Stimulated activated CD8-positive, alpha-beta memory T cell treated with anti-CD3 and anti-CD28 coated beads, Interleukin-7, amount 100 ng/mL, for 4 hours (primary cell): ENCODE measurements at places on chromosomes 4 and X.

GRCh38 chr4:110415478-110415877 is 60.5 kb upstream of the ENPEP start:
- no peak for DNase-seq

GRCh38 chr4:100742045-100742444 is 224.2 kb upstream of the EMCN start:
- DNase-seq, result no peak

DNA sequence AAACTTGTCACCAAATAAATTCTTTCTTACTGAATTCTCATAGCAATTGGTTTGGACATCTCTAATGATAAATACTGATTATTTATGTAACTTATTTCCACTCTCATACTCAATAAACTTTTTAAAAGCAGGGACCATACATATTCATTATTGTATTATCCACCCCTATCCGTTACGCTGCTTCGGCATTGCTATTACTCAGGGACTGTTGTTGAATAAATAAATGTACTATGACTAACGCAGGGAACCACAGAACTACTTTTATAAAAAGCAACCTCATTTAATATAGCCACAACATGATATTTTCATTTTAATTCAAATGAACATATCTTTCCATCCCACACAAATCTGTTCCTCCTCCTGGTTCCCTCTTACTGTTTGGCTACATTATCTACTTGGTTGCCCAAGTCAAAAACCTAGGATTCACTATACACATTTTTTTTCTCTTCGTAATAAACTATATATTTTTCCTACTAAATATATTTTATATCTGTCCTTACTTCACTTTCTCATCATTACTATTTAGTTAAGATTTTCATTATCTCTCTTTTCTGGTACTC is 14.9 kb upstream of the ANKRD50 start:
- DNase-seq, result no peak

DNA sequence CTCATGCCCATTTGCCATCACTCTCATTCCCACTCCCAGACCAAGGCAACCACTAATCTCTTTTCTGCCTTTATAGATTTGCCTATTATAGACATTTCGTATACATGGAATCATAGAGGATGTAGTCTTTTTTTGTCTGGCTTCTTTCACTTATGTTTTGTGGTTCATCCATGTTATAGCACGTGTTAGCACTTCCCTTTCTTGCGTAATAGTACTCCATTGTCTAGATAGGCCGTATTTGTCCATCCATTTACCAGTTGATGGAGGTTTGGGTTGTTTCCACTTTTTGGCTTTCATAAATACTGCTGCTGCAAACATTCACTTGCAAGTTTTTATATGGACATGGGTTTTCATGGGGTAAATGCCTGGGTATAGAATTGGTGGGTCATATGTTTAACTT is 48.4 kb downstream of the KIF4A start:
- no peak for DNase-seq

DNA sequence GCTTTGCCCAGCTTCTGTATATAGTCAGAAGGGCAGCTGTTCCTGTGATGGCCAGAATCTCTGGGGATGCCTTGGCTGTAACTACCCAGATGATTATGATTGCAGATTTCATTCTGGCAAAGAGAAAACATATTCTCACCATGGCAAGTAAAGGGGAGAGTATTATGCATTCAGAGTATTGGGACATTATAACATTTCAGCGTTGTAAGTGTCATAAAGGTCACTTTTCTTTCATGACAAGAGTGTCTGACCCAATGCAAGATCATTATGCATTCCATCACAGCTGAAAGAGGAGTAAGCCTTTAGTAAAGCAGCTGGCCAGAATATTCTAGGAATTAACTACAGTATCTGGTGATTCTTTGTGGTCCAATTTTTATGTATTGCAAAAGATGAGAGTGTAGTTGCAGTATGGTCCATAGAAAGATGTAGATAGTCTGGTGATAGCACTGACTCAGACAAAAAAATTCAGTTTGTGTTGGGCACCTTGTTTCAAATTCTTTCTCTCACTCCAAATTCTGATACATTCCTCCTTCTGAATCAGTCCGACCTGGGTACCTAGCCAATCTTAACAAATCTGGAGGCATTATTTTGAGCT is 2366.3 kb downstream of the PCDH7 start:
- DNase-seq, result no peak

DNA sequence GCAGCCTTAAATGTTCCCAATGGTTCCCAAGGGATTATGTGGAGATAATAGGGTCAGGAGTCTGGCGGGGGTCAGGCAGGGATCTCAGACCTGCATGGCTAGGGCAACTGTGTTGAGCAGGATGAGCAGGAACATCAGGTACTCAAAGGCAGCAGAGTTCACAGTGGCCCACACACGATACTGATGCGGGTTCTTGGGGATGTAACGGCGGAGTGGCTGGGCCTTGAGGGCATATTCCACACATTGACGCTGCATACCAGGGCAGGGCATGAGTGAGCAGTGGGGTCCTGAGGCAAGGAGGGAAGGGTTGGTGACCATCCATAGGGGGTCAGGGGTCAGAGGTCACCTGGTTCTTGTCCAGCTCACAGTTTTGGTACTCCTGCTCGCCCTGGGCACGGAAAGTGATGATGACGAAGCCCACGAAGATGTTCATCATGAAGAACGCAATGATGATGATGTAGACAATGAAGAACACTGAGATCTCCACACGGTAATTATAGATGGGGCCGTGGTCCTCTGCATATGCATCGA is 15.1 kb upstream of the SYP start:
- DNase-seq, result no peak

DNA sequence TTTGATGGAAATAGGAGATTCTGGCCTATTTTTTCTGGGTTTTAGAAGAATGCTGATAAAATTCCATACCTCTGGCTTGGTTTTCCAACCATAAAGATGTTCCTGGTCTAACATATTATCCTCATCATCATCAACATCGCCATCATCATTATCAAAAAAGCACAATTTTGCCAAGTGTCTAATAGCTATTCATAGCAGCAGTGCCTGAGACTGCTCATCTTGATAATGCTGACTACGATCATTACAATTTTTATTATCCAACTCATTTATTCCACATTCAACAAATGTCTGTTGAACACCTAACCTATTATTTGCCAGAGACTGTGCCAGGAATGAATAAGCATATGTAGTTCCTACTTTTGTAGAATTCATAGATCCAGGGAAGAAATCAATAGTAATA is 303.5 kb upstream of the GATB start:
- no peak for DNase-seq

DNA sequence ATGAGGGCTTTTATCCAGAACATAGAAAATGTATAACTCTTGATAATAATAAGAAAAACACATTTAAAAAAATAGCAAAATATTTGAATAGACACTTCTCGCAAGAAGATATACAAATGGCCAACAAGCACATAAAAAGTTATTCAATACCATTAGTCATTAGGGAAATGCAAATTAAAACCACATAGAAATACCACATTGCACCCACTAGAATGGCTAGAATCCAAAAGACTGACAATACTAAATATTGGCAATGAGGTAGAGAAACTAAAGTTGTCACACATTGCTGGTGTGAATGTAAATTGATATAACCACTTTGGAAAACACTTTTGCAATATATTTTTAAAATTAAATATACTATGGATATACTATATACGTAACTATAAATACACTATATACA is 754.3 kb upstream of the MAGEB2 start:
- no peak for DNase-seq

DNA sequence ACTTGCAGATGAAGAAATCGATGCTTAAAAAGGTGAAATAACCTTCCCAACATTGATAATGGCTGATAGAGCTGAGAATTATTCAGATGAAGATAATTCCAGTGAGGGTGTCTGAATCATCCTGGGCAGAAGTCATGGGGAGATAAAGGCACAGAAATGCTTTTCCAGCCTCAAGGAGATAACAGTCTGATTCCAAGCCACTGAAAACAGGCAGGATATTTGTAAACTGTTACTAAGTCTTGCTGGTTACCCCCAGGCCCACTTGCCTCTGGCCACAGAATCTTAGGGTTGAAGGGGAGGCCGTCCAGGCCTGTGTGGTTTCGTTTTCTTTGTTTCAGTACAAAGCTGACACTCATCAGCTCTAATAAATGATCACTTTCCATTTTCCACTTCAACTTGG is 158.5 kb downstream of the SH3KBP1 start:
- no peak for DNase-seq

DNA sequence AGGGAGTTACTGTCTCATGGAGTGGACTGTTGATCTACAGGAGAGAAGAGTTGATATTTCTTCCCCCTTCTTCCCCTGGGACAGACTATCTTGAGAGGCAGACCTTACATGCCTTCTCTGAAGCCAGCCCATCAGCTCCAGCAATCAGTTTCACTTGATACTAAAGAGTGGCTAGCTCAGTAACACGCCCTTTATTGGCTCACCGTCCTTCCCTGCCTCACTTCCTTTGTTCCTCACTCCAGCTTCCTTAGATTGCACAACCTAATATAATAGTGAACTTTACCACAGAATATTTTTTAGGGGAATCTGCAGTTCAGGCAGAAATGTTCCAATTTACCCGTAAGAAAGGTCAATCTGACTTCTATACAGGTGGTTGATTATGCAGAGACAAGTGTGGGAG is 128.1 kb upstream of the NDP start:
- no peak for DNase-seq

- no peak for DNase-seq
Measured at GRCh38 chrX:38718311-38718710, 82.9 kb upstream of the MID1IP1 start.

GRCh38 chr4:172515266-172515879 is 653.2 kb upstream of the GALNT7 start:
- no peak for DNase-seq

DNA sequence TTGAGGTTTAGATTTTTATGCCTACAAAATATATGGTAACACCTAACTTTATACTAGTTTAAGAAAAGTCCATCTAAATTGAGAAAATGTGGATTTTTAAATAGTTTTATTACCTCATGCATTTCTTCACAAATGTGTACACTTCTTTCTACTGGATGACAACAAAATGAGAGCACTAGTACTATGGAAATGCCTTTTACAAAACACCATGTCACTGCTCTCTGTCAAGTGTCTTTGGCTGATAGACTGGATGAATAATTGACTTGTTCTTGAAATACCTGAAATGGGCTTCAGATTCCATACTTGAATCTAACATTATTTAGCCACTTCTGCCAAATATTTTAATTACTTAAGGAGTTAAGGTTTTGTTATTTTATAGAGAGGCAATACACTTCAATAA is 49.5 kb downstream of the AMELX start:
- DNase-seq, result no peak

DNA sequence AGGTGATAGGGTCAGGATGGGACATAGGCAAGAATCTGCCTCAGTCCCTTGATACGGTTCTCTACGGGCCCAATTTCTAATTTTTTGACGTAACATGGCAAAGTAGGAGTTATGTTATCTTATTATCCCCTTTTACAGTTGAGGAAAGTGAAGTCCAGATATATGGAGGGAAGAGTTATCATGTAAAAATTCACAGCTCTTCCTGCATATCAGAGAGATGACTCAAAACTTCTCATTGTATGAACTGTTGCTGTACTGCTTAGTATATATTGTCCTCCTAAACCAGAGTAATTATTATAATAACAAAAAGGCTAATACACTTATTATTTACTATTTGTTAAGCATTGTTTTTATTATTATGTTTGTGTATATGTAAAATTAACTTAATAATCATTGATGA is 260.5 kb upstream of the IGFBP7 start:
- no peak for DNase-seq

- no peak for DNase-seq
Measured at GRCh38 chr4:101014417-101014816, 332.9 kb downstream of the PPP3CA start.

DNA sequence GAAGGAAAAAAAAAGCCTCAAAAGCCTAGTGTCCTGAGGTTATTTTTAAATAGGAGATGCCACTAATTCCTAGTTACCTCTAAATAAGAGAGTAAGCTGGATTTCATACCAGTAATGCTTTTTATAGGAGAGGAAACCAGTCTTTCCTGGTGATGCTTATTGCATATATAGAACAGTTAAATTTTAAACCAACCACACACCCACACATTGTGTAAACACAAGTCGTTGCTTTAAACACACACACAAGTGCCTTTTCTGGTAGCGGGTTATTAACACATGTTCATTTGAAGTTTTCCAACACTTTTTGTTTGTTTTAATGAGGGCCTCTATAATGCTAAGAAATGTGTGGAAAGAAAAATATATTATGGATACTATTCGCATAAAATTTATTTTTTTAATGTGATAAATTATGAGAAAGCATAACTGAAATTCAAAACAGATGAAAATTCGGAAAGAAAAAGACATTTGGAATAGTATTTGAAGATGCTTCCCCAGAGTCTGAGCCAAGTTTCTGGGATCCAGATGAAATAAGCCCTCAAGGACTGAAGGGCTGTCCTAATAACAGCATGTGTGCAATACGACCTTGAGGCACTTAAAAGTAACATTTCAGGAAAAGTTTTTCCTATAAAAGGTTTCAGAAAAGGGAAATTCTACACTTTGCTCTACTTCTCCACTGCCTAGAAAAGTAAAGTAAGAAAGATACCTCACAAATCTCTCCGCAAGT is 2.0 kb downstream of the ANTXR2 start:
- no peak for DNase-seq

DNA sequence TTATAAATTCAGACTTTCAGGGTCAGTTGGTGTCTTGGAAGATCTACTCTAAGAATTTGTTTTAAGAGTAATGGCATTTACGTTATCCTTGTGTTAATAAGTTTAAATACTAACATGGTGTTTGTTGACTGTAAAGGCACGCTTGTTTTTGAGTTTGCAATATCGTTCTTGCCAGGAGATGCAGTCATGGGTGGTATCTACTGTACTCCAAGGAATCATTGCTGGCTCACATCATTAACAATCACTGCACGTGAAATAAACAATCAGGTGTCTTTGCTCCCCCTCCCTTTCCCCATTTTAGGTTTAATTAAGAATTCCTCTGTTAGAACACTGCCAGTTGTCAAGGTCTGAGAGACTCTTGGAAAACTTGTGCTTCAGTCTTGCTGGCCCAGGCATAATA is 1.6 kb downstream of the HHIP start:
- DNase-seq, result no peak

DNA sequence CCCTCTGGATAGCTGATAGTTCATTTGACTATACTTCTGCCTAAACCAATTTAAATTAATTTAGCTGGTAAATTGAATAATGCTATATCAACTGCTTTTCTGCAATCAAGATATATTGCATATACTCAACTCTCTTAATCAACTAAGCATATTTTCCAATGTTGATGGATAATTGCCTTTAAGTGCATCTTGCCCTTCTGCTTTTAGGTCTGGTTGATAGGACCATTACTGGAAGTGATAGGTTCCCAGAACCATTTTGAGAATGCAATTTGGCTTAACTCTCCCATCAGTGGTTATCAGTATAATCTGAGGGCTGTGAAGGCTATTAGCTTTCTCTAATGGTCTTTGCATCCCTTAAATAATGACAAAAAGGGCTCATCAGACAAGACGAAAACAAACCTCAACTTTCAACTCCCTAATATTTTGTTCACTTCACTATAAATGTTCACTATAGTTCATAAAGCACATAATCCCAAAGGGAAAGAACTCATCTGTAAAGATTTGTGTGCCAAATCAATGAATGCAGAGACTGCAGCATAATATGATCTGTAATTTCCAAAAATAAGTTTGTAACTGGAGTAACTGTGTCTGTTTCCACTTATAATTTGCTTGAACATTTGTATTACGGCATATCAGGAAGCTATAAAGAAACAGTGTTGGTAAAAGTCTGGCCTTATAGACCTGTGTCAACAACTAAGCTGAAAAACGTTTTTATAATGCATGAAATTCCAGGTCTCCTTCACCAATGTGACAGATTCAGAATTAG is 273.6 kb downstream of the FBXO8 start:
- DNase-seq, result no peak

- DNase-seq, result no peak
Measured at GRCh38 chr4:110669663-110670062, 46.8 kb upstream of the PITX2 start.
